ENCODE measurements at places on chromosomes 7 and 10. TPM values are rescaled to one million over a fixed set of nuclear protein-coding genes. Genes with fewer than 3 reads are reported as not detected.

PRKCQ gene
- not detected for polyA plus RNA-seq

PNLIPRP2 gene
- polyA plus RNA-seq, result not detected

ITIH5 gene
- polyA plus RNA-seq, result not detected

ATOH7 gene
- polyA plus RNA-seq, result 0.23 TPM

GLI3 gene
- polyA plus RNA-seq, result not detected

HYAL4 gene
- polyA plus RNA-seq, result not detected

TMEM72 gene
- polyA plus RNA-seq, result not detected

ZNF804B gene
- polyA plus RNA-seq, result not detected

CCDC3 gene
- not detected for polyA plus RNA-seq

ZNF479 gene
- not detected for polyA plus RNA-seq

GPR15LG gene
- polyA plus RNA-seq, result not detected

STEAP1B gene
- polyA plus RNA-seq, result 37.3 TPM

SCART1 gene
- not detected for polyA plus RNA-seq

AKR1B15 gene
- polyA plus RNA-seq, result not detected

CLCN1 gene
- not detected for polyA plus RNA-seq

FXYD4 gene
- not detected for polyA plus RNA-seq

All from naive B cell (primary cell).